ENCODE measurements at places on chromosomes 4 and X.

DNA sequence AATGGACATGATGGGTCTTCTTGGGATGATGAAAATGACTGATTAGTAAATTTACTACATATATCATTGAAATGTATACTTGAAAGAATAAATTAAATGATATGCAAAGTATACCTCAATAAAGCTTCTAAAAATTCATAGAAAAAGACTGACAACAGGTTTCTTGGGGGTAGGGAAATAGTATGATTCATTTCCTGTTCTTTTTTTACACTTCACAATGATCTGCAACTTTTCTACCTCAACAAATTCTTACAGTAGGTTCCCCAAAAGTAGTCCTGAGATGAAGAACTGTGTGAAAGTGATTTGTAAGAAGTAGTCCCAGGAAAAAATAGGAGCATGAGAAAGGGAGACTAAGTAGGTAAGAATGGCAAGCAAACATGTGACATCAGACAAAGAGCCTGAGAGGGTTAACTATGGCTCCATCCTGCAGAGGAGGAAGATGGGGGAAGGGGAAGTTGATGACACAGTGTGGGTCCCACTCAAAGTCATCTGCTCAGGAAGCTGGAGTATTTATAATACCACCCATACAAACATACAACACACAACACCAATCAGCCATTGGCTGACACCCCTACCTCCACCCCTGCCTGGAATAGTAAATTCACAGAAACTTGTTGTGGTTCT is 73.9 kb downstream of the ARHGAP6 start:
- DNase-seq = no peak

DNA sequence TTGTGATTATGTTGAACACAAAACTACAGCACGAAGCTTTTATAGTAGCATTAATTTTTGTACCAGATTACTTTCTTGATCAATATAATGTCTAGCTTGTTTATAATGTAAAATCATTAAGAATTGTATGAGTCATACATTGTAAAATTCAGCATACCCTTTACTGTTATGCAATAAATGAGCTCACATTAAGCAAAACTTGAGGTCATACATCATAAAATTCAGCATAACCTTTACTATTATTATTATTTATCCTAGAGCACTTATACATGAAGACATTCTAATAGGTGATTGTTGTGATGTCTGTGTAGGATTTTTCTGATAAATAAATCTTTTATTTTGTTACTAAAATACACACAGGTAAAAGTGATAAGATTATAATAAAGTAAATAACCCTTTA is 49.4 kb downstream of the DTHD1 start:
- no peak for DNase-seq

GRCh38 chr4:38184404-38184803 is 224.2 kb downstream of the PTTG2 start:
- DNase-seq = no peak

- DNase-seq = no peak
Measured at GRCh38 chr4:54423066-54423465, 194.0 kb downstream of the PDGFRA start.

GRCh38 chrX:135463937-135464336 is 42.2 kb downstream of the SMIM10L2A start:
- no peak for DNase-seq

GRCh38 chr4:38804654-38805295 is at the start of gene TLR1:
TLR1 (minus strand) TSS chr4:38804791; CDS start chr4:38798831, 5,960 bp downstream.
- no peak for DNase-seq

GRCh38 chr4:56066493-56066892 is 117.7 kb downstream of the CEP135 start:
- no peak for DNase-seq

- DNase-seq = no peak
Measured at GRCh38 chrX:23786268-23786815, 3.4 kb downstream of the SAT1 start.

DNA sequence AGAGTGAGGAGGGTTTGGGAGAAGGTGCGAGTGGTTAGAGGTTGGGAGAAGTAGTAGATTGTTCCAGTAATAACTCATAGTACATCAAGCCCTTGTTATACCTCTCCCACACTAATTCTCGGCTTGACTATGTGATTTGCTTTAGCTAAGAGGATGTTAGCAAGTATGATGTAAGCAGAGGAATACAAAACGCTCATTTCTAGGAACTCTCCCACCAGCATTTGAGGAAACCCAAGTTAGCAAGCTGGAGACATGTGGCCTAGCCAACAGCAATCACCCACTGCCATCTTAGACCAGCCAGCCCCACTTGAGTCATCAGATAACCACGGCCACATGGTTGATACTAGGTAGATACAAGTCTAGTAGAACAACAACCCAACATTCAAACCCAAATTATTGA is 14.2 kb downstream of the FTHL17 start:
- DNase-seq = no peak

DNA sequence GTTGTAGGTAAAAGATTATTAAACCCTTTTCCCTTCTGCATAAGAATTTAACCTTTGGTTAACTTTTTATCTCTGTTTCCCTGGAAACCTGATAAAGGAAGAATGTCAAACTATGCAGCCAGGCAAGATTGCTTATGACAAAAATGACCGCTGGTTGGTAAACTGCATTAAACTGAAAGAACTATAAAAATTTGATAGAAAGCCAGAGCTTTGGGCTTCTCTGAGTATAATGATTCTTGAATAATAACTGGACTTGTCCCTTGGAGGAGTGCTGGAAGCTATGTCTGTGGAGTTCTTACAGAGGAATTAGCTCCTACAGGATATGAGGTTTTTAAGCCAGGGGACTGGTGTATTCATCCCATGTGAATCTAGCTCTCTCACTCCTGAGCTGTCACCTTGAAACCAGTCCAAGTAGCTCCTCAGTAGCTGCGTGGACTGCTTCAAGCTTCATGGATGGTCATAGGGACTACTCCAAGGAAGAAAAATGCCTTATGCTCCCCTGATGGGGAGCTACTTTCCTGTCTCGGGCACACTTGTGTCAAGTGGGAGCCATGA is 52.0 kb downstream of the RASL11B start:
- DNase-seq = no peak

- no peak for DNase-seq
Measured at GRCh38 chr4:97589481-97590196, 553.6 kb downstream of the STPG2 start.

- no peak for DNase-seq
Measured at GRCh38 chr4:16196482-16197393, 29.5 kb downstream of the TAPT1 start.

DNA sequence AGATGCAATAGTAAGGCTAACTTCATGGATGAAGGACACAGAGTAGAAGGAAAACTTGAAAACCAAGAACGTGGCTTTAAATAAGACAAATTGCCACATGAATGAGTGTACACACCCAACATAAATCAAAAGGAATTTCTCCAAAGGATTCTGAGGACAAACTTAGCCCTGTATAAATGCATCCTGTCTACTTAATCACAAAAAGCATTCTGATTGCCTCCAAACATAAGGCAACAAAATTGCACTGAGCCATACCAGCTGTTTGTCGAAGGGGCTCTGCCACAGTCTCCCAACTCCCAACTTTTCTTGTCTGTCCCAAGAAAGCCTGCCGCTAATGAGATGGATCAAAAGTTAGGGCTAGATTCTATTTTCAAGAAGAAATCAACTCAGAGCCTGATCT is 194.3 kb downstream of the SOWAHB start:
- no peak for DNase-seq

DNA sequence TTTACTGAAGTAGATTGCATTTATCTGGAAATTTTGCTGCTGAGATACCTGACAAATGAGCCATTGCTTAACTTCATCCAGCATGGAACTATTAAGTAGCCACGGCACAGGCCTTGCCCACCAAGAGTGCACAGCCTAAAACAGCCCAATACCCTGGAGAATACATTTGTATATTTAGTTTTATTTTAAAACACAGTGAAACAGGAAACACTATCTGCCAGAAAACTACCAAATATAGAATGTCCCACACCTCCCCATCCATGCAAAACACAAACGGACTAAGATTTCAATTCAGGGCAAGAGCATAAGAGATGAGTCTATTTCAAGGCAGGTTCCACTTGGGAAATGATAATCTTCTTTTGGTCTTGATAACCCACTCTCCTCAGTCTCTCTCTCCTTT is 57.1 kb downstream of the MAML3 start:
- no peak for DNase-seq

DNA sequence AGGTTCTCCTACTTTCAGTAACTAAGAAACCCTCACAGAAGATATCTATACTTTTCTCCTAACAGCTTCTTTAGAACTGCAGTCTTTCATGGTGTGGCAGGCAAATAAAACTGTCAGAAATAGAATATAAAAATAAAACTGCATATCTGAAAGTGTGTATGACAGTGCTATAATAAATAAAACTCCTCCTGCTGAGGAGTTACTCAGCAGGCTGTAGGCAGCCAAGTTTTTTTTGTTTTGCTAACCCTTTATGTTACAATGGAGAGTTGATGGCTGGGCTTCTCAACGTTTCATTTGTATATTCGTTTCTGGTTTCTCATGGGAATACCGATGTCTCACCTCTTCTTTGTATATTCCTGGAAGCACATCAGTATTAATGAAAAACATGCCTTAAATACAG is 18.2 kb upstream of the UGT2B10 start:
- DNase-seq = no peak

- DNase-seq = no peak
Measured at GRCh38 chrX:131987252-131987651, 35.9 kb upstream of the STK26 start.

DNA sequence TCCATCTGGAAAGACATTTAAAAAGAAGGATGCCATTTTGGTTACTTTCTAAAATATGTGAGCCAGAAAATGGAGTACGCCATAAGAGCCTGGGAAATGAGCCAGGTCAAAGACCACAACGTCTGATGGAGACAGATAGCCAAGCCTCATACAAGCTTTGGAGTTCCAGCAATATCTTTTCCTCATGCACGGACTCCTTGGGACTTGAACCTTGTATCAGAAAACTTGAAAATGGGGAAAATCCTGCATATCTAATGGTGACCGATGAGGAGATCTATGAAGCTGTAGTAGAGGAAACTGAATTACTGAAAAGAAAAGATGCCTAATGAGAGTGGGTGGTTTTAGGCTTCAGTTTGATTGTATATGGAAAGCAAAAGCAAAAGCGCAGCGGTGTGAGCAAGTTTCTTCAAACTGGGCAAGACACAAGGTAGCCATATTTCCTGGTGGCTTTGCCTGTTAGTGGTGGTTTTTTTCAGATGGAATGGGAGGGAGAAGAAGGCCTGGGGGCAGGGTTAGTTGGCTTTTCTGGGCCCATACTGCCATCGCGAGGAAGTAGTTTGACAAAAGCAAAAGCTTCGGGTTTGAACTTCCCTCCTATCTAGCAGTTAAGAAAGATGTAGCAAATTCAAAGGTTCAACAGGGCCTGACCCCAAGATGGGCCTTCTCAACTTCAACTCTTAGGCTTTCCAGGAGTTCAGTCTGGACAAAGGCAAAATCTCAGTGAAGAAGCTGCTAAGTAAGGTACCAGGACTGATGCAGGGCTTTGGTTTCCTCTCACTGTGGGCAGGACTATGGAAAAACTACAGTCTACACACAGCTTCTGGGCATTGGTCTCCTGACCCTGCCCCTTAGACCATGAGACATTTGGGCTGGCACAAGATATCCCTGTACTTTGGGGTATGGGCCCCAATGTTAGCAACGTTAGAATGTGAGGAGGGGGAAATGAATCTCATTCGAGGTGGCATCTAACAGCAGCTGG is 210.0 kb upstream of the STK26 start:
- DNase-seq = peak; percentile 88

DNA sequence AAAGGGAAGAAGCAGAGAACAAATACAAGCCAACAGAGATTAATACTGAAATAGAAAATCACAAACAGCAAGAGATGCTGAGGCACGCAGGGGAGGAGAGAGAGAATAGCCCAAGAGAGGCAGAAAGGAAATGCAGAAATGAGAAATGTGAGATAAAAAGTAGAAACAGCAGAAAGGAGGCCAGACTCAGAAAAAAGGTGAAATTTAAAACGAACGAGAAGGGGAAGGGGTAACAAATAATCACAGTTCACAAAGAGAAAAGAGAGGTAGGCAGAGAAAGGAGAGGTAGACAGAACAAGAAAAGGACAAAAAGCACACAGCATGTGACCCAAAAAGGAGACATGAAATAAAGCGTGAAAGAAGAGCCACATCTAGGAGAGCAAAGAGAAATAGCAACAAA is 264.4 kb downstream of the CHIC1 start:
- DNase-seq = no peak

DNA sequence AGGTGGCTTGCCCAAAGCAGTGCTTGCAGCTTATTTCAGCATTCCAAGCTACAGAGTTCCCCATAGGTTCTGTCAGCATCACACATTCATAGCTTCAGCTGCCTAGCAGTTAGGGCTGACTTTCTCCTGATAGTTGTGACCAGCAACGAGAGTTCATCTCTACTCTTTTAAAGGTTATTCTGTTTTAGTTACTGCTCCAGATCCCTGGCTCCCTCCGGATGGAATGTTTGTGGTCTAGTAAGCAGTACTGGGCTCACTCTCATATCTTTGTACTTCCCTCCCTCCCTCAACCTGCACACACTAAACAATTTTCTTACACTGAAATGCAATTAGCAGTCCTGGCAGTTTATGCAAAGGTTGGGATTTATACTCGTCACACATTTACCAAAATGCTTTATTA is 43.9 kb downstream of the PTTG2 start:
- DNase-seq = no peak

DNA sequence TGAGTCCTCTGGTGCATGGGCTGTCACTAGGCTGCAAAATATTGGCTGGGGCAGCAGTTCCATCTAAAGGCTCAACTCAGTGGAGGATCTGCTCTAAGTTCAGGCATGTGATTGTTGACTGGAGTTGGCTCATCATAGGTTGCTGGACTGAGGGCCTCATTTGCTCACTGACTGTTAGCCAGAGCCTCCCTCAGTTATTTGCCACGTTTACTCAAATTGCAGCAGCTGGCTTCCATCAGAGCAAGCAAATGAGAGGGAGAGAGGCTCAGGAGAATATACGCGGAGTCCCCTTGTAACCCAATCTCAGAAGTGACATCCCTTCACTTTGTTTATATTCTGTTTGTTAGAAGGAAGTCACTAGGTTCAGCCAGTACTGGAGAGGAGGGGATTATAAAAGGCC is 54.1 kb downstream of the BMP3 start:
- DNase-seq = no peak

- no peak for DNase-seq
Measured at GRCh38 chr4:17654701-17655100, 40.3 kb downstream of the MED28 start.

GRCh38 chrX:121151293-121151692 is 103.9 kb downstream of the GLUD2 start:
- DNase-seq = no peak

DNA sequence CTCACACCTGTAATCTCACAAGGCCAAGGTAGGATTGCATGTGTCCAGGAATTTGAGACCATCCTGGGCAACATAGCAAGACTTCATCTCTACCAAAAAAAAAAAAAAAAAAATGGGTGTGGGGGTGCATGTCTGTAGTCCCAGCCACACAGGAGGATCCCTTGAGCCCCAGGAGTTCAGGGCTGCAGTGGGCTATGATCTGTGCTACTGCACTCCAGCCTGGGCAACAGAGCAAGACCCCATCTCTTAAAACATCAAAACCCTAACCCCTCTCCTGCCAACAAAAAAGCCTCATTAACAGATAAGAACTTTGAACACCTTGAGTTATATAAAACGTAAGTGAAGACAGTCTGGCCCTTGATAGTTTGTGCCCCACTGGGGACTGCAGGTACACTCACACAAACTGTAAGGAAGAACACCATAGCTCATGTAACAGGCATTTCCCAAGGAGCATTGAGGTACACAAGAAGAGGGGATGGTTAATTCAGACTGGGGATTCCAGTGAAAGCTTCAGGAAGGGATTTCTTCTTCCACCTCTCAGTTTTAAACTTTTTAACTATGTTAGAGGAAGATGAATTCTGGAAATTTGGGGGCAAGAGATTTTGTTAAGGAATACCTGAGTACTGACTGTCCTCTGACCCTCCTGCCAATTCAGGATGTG is 34.7 kb downstream of the RBPJ start:
- DNase-seq = no peak

GRCh38 chrX:115047715-115048114 is 30.3 kb upstream of the IL13RA2 start:
- DNase-seq = no peak

All from activated T-cell treated with anti-CD3 and anti-CD28 coated beads, Interleukin-2, amount 50 U/mL, for 24 hours (primary cell).